ENCODE measurements at places on chromosomes 16 and 17.

DNA sequence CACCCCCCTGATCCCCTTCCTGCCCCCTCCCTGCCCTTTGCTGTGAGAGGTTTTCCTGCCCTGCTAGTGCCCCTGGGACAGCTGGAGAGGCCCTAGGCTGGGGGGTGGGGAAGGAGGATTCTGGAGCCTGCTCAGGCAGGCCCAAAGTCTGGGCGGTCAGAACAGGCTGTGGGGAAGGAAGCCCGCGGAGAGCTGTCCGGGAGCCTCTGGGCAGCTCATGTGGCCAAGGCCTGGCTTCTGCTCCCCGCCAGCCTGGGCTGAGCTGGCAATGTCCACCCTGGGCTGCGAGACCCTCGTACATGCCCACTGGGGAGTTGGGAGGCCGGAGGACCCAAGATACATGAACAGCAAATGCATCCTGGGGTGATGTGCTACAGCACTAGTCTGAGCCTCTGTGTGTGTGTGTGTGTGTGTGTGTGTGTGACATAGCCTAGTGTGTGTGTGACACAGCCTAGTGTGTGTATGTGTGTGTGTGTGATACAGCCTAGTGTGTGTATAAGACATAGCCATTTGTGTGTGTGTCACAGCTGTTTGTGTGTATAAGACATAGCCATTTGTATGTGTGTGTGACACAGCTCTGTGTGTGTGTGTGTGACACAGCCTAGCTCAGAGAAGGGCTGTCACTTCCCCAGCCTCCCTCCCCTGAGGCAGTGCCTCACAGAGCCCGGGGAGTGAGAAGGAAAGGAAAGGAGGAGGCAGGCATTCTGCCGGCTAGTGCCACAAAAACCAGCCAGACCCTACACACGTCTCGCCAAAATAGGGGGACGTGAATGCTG lies 201.4 kb upstream of the CIBAR2 start:
- no peak for DNase-seq

DNA sequence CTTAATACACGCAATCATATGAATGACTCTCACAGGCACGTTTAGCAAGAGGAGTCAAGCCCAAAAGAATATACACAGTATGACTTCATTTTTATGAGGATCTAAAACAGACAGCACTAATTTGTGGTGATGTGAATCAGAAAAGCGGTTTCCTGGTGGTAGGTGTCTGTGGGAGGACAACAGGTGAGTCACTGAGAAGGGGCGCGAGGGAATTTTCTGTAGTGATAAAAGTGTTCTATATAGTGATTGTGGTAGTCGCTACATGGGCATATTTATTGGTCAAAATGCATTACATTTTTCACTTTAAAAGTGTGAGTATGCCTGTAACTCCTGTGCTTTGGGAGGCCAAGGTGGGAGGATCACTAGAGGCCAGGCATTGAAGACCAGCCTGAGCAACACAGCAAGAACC lies 7.6 kb upstream of the TNRC6A start:
- DNase-seq: no peak

- no peak for DNase-seq
Measured at GRCh38 chr17:82948081-82948511, 108.3 kb upstream of the ZNF750 start.

DNA sequence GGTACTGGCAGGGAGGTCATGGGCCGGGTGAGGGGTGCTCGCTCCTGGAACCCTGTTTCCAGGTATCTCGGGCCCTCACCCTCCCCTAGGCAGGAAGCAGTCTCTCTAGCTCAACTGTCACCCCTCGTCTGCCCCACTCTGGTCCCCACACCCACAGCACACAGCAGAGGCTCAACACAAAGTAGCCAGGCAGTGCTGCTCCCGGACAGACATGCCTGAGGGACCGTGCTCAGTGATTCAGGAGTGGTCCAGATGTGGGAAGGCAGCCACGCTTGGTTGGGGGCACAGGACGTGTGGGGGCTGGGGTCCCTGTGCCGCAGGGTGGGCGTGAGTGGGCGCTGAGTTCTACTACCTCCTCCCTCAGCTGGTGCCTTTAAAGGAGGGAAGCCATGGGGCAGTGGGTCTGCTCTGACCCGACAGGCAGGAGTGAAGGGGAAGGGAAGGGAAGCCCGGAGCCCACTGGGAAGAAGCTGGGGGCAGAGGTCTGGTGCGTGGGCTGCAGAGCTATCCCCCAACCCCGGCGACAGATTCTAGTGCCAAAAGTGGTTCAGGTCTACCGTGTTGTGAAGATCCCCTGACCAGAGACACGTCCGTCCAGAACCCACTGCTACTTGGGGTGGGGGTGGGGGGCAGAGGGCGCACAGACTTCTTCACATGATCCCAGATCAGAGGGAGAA lies 11.8 kb downstream of the SLC16A3 start:
- no peak for DNase-seq

DNA sequence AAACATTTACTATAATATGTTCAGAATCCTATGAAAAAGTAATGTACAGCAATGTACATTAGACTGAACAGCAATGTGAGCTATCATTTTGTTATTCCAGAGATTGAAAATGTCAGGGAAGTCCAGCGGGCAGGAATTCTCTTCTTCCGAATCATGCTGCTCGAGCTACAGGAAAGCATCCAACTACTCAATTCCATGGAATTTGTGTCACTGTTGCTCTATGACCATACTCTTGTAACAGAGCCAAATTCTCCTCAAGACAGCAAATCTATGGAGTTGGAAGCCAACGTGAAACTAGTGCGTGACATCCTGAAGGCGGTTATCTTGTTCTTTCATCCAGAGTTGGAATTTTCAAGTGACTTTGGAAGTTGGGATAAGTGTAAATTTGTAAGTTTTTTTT lies 24.8 kb upstream of the NSRP1 start:
- DNase-seq: no peak

DNA sequence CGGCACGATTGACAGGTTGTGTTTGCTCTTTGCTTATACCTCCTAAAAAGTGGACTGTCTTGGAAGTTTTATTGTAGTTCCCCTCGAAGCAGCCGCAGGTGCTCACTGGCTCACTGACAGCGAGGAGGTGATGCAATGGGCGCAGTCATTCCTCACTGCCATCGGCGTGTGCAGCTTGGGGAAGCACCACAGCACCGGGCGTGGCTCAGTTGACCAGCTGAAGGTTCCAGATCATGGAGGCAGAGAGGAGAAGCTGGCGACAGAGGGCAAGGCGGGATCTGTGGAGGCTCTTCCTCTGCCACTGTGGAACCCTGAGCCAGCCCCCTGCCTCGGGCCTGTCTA lies 72.1 kb upstream of the TNRC6C start:
- DNase-seq: no peak

DNA sequence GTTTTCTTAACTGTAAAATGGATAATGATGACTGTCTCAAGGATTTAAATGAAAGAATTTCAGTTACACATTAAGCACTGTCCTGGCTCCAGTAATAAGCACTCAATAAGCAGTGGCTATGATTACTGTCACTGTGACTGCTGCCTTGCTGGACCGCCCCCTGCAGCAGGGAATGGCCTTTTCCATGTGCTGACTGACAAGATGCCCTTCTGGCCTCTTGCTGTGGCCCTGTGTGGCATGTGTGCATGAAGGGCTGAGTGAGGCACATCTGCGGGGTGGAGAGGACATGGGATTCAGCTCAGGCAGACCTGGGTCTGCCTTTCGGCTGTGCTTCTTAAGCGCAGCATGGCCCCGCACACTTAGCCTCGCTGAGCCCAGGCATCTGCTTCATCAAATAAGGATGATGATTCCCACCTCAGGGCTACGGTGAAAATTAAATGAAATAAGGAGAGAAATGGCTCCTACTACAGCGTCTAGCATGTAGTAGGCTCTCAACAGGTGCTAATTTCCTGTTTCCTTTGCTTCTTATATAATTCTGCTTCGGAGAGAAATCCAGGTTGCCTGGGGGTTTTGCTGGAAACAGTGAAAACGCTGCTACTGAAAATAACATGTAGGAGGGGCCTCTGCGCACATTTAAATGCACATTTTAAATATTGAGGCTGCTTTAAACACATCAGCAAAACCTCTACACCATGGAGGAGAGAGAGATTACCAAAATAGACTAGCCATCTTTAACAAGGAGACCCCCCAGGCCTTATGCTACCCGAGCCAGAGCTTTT lies 183.9 kb downstream of the PARN start:
- DNase-seq: no peak

- DNase-seq: no peak
Measured at GRCh38 chr17:21677126-21677910, 15.0 kb upstream of the KCNJ18 start.

DNA sequence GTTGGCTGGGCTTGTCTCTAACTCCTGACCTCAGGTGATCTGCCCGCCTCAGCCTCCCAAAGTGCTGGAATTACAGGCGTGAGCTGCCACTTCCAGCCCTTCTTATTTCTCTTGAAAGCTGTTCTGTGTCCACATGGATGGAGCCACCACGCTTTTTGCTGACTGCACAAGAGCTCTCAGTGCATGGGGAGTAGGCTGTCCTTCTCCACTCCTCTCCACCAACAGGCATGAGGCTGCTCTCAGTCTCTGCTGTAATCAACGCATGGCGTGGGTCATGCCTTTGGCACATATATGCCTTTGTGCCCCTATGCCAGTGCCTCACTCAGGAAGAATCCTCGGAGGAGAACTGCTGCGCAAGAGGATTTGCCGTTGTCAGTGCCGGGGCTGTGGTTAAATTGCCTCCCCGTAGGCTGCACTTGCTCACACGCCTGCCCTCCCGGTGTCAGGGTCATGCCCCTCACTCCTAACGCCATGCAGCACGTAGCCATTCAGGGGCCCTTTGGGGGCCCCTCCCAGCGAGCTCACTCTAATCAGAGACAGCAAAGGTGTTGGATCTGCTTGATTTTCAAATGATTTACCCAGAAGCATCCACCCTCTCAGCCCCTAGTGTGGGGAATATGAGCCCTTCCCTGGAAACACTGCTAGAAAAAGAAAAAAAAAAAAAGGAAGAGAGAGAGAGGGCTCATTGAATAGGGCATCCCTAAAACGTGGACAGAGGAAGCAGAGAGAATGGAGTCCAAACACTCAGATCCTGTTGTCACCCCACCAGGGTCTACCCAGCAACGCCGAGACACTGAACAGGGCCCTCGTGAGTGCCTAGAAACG lies 47.5 kb upstream of the ZCCHC14 start:
- DNase-seq: no peak

DNA sequence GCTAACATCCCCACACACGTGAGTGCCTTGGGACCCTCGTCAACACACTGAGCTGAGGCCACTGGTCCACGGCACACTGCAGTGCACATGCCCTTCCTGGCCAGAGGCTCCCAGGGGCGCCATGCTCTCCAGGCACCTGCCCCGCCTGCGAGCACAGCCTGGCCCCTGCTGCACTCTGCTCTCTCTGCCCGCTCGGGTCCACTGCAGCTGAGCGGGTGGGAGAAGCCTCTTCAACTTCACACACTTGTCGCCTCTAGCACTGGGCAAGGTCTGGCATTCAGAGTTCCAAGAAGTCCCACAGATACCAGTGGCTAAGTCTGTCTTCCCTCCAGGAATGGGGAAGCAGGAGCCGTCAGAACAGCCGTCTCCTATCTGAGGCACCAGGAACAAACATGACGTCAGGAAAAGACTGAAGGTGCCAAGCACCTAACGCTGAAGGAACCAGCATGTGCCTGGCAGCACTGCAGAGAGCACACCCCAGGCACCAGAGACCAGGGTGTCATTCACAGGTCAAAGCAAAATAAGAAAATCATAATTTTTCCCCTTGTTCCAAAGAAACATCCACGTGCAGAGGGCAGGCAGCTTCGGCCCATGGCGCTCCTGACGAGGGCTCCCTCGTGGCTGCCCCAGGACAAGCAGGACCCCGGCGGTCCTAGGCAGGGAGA lies 82.9 kb downstream of the ZNF778 start:
- DNase-seq: no peak

DNA sequence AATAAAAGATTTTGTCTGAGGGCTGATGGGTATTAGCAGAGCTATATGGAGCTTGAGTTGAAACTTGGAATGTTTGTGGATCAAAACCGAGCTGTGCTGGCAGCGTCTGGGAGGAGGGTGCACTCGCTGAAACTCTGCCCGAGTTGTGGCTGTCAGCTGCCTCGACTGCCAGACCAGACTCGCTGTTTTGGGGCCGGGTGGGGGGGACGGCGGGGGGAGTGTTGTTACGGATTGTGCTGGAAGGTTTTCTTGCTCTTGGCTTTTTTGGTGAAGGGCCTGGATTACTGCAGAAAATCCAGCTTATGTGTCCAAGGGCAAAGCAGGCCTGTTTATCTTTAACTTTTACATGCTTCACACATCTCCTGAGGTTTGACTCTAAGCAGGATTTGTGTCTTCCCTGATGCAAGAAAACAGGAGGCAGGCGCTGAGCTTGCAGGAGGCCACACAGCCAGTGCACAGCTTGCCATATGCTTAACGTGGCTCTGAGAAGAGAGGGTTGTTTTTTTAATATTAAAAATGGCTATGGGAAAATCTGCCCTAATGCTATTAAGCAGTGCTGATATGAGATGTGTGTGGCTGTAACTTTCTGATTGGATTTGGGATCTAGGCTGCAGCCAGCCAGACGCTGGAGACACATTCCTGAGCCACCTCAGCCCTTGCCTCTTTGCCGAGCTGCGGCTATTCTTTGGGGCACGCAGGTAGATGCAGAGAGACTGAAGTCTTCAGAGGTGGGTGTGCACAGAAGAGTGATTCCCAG lies 20.5 kb upstream of the RPTOR start:
- DNase-seq: no peak

DNA sequence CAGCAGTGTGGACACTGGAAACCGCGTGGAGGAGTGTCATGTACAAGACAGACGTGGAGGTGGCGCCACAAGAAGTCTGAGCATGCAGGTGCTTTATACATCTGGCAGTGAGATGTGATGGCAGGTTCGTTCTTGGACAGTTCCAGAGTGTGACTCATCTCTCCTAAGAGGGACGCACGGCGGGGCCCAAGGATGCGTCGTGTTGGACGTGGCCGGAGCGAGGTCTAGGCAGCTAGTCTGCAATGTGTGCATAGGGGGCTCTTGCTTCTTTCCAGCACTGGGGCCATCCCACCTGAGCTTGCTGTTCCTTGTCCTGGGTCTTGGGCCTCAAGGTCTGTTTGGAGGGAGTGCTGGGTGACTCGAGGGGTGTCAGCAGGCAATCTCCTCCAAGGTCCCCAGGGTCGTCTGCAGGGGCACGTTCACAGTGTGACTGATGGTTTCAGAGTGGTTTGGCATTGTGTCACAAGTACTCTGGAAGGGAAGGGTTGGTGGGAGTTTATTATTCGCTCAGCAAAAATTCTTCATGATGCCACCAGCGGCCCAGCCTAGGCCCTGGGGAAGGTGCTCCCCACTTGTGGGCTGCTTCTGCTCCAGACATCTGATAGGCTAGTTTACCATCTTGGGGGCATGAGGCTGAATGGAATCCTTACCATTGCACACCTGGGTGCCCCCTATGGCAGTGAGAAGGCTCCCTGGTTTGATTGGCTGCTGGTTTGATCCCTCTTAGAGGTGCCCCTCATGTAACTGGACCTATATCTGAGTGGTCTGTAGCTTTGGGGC lies 22.1 kb downstream of the SPACA3 start:
- no peak for DNase-seq

GRCh38 chr16:74752258-74752657 lies 22.4 kb downstream of the FA2H start:
- DNase-seq: no peak
